Neural crest cell (in vitro differentiated cells): ENCODE measurements at places on chromosomes 4 and X.

- DNase-seq: no peak
Measured at GRCh38 chrX:75603833-75604232, 81.0 kb upstream of the ZDHHC15 start.

DNA sequence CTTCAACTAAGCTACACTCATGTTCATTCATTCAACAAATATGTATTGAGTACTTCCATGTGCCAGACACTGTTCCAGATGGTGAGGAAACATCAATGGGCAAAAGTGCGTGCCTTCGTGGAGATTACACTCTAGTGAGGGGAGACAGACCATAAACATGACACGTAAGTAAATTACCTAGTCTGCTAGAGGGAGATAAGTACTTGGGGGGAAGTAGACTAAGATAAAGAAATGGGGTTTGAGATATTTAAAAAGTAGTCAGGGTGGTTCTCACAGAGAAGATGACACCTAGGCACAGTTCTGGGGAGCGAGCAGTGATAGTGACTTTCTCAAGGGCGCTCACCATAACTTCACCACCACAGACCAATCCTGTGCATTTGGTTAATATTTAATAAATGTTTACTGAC is 11.7 kb downstream of the JCHAIN start:
- no peak for DNase-seq

- no peak for DNase-seq
Measured at GRCh38 chr4:30630431-30630830, 89.7 kb upstream of the PCDH7 start.

GRCh38 chr4:37603070-37603468 is 83.1 kb downstream of the RELL1 start:
- DNase-seq: peak; percentile 94
